ENCODE measurements at places on chromosomes 2 and 18.

DNA sequence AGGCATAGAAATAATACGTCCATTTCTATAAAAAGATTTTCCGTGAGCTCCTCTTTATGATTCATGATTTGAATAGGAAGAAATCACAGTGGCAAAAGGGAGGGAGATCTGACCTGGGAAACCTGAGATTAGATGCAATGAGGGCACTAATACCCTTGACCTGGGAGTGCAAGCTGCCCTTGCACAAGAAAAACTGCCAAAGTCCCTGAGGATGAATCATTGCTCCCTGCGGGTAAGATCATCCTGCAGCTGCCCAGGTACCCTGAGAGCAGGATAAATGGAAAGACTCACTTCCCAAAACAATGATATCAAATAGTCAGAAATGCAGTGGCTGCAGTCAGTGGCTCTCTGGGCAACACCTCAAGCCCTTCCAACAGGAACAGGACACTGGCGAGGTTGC, 11.6 kb downstream of the FHL2 start:
- DNase-seq = no peak

GRCh38 chr2:154827286-154827685, 128.8 kb downstream of the KCNJ3 start:
- no peak for DNase-seq

DNA sequence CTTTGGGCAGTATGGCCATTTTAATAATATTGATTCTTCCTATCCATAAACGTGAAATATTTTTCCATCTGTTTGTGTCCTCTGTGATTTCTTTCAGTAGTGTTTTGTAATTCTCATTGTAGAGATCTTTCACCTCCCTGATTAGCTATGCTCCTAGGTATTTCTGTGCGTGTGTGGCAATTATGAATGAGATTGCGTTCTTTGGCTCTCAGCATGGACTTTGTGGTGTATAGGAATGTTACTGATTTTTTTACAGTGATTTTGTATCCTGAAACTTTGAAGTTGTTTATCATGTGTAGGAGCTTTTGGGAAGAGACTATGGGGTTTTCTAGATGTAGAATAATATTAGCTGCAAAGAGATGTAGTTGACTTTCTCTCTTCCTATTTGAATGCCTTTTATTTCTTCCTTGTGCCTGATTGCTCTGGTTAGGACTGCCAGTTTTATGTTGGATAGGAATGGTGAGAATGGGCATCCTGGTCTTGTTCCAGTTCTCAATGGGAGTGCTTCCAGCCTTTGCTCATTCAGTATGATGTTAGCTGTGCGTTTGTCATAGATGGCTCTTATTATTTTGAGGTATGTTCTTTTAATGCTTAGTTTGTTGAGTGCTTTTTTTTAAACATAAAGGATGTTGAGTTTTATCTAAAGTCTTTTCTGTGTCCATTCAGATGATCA, 27.0 kb upstream of the THUMPD2 start:
- DNase-seq = no peak

- no peak for DNase-seq
Measured at GRCh38 chr2:240170354-240170735, 29.9 kb upstream of the OTOS start.

GRCh38 chr2:209663139-209663538, 108.5 kb upstream of the UNC80 start:
- peak; percentile 41 for DNase-seq

DNA sequence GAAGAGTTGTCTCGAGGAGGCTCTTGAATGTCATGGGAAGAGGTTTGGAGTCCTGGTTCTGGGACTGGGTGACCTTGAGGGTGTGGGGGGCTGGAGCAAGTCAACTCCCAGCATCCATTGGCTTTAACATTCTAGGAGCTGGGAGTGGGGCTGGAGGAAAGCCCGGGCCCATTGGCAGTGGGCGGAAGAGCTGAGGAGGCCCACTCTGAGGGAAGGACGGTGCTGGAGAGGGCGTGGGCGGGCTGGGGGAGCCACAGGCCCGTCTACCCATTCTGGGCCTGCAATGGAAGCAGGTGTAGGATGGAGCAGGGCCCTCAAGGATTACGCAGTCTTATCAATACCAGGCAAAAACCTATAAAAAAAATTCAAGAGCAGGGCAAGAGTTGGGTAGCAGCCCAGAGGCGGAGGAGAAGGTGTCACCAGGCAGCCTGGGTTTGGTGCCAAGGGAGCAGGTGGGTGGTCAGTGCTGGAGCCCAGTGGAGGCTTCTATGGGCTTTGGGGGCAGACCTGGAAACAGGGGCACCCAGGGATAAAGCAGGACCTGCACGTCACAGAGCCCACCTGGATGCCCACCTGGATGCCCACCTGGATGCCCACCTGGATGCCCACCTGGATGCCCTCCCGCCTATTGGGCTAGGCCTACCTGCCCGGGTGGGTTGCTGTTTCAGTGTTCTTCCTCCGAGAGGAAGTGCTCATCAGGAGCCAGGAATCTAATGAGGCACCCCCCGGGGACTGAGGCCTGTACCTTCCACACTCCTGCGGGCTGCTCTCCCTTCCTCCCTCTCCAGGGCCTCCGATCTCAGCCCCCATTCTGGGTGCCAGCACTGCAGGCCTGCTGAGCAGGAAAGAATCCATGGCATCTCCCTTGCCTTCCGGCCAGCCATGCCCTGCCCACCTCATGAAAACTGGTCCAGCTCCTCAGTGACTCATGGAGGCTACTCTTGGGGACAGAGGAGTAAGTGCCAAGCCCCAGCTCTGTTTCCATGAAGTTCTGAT, 71.3 kb downstream of the CTIF start:
- DNase-seq = peak; percentile 37

GRCh38 chr2:151056870-151057269, 204.8 kb downstream of the RBM43 start:
- DNase-seq = no peak

DNA sequence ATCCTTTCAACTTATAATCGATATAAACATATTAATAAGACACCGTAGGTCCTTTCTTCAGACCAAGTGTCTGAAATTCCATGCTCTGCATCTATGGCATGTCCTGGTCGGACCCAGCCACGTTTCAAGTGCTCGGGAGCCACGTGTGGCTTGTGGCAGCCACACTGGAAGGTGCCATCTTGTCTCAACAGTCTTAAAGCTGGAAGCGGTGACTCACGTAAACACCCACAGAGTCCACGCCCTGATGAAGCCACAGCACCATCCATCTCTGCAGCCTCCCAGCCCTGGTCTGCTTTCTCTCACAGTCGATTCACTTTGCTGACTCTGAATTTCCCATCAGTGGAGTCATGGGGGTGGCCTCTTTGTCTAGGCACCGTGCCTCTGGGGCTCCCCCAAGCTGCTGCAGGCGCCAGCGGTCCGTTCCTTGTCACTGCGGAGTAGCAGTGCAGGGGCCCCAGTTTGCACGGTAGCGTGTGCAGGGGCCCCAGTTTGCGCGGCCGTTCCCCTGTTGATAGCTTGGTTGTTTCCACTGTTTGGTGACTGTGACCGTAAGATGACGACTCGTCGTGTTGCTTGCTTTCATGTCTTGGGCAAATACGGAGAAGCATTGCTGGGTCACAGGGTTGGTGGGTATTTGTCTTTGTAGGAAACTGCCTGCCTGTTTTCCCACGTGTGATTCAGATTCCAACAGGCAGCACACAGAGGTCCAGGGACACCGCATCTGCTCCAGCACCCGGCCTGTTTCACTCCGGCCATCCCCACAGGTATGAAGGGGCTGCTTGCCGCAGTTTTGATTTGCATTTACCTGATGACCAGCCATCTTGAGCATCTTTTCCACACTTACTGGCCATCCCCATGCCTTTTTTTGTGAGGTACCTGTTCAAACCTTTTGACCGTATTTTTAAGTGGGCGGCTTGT, 240.3 kb downstream of the HDAC4 start:
- no peak for DNase-seq

DNA sequence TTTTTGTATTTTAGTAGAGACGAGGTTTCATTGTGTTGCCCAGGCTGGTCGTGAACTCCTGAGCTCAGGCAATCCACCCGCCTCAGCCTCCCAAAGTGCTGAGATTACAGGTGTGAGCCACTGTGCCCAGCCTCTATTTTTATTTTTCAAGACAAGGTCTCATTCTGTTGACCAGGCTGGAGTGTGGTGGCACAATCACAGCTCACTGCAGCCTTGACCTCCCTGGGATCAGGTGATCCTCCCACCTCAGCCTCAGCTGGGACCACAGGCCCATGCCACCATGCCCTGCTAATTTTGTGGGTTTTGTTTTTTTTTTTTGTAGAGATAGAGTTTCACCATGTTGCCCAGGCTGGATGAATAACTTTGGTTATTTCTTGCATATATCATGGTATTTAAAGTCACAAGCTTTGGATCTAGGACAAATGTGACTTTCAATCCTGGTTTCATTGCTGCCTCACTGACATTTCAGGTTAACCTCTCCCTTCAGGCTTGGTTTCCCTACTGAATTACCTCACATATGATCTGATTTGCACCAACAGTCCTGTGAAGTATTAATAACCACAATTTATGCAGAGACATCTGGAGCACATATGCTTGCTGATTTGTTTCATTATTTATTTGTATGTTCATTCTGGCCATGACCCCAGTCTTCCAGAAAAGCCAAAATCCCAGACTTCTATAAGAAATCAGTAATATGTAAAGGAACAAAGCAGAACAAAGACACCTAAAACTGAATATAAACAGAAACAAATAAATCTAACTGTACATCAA, 17.5 kb upstream of the RAB31 start:
- DNase-seq = no peak

- no peak for DNase-seq
Measured at GRCh38 chr2:157421331-157421944, 22.5 kb downstream of the CYTIP start.

DNA sequence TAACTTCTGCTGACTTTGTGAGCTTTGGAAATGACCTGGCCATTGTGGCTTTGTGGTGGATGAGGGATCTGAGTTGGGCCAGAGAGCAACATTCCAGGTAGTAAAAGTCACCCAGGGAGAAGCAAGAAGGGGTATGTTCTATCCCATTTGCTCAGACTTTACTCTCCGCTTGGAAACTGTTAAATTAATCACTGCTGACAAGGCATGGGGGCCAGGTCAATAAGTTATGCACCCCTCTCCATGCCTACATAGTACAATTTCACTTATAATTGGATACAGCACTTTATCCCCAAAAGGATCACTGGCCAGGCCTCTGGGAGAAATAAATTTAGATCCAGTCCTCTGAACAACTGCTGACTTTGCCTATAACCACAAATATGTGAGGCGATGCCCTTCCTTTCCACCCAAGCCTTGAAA, 92.1 kb downstream of the RPRM start:
- peak; percentile 87 for DNase-seq

DNA sequence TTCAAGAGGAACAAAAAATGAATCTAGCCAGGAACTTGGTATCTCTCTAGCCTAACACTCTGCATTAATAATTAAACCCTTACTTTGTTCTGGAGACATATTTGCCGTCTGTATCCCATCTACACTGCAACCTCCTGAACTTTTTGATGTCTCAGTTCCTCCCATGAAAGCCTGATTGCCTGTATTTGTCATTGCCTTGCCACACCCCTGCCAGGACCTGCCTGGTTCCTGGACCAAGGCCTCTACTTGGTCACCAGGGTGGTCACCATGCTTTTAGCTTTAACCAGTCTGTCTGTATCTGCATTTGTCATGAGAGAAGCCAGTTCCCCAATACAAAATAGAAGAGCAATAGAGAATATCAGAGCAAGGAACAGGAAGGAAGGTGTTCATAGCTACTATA, 58.8 kb upstream of the NOL4 start:
- no peak for DNase-seq

DNA sequence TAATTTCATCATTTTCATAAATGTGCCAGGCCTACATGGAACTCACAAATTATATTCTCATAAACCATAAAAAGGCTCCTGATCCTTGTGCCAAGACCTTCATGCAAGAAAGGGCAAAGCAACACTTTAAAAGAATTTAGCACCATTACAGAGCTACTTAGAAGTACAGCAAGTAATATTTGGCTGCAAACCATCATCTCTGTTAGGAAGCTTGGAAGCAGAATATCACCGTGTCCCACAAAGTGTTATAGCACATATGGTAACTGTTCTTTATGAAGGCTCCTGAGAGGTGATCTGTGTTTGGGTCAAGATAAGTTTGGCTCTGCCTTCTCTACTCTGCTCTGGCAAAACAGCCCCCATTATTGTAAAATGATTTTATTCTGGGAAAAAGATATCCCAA, 59.7 kb upstream of the KCNJ3 start:
- no peak for DNase-seq

DNA sequence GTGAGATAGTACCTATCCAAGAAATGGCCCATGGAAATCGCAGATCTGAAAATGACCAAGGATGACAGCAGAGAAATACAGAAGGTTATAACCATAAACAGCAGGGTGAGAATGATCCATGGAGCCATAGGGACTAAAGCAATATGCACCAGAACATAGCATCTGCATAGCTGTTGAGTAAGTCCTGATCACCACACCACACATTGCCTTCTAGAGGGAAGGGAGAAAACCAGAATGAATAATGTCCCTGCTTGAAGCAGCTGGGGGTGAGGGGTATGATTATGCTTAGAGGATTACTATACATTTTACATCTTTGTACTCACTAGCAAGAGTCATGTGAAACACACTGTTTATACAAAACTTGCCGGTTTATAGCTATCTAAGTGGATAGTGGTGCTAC, 350.4 kb downstream of the MBD2 start:
- DNase-seq = no peak

GRCh38 chr2:195363496-195363895, 293.5 kb upstream of the SLC39A10 start:
- no peak for DNase-seq

DNA sequence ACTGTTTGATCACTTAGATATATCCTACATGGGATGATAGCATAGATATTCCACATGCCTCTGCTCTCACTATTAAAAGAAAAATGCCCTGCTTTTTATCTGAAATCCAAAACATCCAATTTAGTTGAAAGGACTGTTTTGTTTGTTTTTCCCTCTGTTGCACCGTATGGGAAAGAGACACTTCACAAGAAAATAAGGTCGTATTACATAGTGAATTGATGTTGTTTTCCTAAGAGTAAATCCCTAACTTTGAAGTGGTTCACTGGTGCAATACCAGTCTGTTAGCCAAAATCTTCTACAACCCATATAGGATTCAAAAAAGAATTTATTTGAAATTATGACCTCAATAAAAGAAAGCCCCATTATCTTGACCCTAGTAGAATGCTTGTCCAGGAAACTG, 18.1 kb downstream of the TGFA start:
- no peak for DNase-seq

- DNase-seq = no peak
Measured at GRCh38 chr2:153287109-153287801, 191.3 kb downstream of the RPRM start.

DNA sequence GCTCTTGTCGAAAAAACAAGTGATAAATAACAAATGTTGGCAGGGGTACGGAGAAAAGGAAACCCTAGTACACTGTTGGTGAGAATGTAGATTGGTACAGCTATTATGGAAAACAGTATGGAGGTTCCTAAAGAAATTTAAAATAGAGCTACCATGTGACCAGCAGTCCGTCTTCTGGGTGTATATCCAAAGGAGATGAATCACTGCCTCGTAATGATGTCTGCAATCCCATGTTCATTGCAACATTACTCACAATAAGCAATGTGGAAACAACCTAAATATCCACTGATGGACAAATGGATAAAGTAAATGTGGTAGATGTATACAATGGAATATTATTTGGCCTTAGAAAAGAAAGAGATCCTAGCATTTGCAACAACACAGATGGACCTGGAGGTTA, 50.6 kb downstream of the SLC16A14 start:
- peak; percentile 68 for DNase-seq

- DNase-seq = no peak
Measured at GRCh38 chr18:58861353-58861752, 3.3 kb upstream of the ZNF532 start.

GRCh38 chr2:175251425-175252041, 70.0 kb upstream of the ATP5MC3 start:
- peak; percentile 24 for DNase-seq

- DNase-seq = no peak
Measured at GRCh38 chr2:19274439-19274838, 84.0 kb downstream of the OSR1 start.
